Upper lobe of right lung (tissue), 1 donor: ENCODE measurements at places on chromosomes 2 and 18.

- DNase-seq: peak; percentile 74
Measured at GRCh38 chr18:32019251-32019948, 775 bp downstream of the RNF125 start.

GRCh38 chr18:864872-865273, 39.8 kb upstream of the ADCYAP1 start:
- DNase-seq: peak; percentile 82

DNA sequence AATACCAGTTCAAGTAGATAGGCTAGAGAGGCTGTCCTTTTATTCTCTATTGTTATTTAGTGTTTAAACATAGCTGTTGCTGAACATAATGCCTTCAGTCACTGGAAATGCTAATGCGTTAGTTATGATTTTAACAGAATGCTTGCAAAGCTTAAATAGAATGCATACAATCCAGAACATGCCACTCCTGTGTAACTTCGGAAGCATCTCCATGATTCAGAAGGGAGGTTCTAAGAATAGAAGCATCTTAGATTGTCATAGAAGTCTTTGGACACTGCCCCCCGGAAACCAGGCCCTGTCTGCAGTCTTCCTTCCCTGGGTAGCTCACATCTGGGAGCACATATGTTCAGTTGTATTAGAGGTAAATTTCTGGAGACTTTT, 73.2 kb downstream of the ZNF532 start:
- DNase-seq: no peak

- DNase-seq: no peak
Measured at GRCh38 chr2:205323929-205324328, 358.4 kb upstream of the NRP2 start.

DNA sequence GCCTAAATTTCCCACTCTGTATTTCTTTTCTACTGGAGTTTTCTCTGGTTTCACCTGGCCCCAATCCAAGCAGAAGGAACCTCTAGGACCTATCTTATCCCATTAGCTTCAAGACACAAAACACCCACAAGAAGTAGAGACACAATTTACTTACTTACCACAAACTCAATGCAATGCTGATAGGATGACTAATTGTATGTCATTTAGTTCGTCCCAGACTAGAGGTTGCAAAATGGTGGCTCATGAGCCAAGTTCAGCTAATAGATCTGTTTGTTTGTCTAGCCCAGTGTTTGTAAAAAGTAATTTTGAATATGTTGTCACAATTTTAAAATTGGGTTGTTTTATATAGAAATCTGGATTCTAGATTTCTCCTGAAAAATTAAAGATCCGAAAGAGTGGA, 34.7 kb upstream of the ZSWIM2 start:
- no peak for DNase-seq

GRCh38 chr2:240121190-240121589, 14.9 kb downstream of the COPS9 start:
- no peak for DNase-seq
